Cerebellum (tissue), 4 donors: ENCODE measurements at places on chromosomes 7 and 10. TPM values are rescaled to one million over a fixed set of nuclear protein-coding genes. Genes with fewer than 3 reads are reported as not detected.

ITPRID1 gene
- total RNA-seq: 0.27 TPM

DNA sequence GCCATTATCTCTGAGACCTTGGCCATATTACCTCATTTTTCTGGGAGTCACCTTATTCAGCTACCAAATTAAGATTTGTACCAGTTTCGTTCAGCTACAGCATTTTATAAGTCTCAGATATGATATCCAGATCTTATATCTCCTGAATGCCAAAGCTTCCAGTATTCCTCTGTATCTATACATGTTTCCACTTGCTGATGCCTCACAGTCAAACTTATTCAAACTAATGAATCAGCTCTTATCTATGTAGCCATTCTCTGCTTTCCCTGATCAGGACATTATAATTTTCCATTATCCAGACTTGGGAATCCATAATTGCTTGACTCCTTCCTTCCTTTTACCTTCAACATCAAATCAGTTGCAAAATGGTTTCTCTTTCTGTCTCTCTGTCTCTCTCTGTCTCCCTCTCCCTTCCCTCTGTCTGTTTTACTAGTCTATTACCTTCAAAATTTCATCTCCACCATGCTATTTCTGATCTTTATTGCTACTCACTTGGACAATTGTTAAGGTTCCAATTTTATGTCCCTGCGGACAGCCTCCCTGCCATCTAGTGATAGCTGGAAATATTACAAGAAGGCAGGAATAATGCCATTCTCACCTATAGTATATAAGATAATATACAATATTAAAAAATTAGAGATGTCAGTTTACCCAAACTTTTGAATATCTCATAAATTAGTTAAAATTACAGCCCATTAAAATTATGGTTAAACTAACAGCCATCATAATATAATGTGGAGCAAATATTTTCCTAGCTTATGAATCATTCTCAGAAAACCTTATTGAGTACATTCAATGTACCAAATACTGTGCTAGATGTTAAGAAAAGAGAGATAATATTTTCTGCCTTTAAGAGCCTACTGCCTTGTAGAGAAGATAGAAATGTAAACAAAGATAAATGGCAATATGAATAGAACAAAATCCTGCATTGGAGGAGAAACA, 89.8 kb downstream of the PCLO start:
- no peak for DNase-seq

- no peak for DNase-seq
Measured at GRCh38 chr10:124088915-124089314, 4.5 kb downstream of the CHST15 start.

- DNase-seq: no peak
Measured at GRCh38 chr7:11297126-11297625, 323.5 kb downstream of the PHF14 start.

- no peak for DNase-seq
Measured at GRCh38 chr10:110804376-110804775, 67.4 kb upstream of the PDCD4 start.
